ENCODE measurements at places on chromosomes 2 and 18.
A peak's percentile ranks its signal among the peaks of the same experiment; 100 is the strongest.

DNA sequence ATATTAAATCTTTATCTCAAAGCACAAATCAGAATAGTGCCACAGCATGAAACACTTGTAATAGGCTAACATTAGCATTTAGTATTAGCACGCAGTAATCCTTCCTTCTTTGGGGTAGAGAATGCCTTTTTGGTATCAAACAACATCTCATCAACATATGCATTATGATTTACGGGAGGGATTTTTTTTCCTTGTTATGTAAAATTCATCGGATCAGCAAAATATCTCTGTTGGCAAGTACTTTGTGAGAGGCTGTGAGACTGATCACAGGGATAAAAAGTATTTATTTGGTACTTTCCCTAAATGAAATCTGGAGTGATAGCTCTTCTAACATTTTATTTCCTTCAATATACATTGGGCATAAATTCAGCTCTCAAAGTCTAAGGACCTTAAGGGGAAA, 68.4 kb upstream of the TMEM178A start:
- no peak for DNase-seq

DNA sequence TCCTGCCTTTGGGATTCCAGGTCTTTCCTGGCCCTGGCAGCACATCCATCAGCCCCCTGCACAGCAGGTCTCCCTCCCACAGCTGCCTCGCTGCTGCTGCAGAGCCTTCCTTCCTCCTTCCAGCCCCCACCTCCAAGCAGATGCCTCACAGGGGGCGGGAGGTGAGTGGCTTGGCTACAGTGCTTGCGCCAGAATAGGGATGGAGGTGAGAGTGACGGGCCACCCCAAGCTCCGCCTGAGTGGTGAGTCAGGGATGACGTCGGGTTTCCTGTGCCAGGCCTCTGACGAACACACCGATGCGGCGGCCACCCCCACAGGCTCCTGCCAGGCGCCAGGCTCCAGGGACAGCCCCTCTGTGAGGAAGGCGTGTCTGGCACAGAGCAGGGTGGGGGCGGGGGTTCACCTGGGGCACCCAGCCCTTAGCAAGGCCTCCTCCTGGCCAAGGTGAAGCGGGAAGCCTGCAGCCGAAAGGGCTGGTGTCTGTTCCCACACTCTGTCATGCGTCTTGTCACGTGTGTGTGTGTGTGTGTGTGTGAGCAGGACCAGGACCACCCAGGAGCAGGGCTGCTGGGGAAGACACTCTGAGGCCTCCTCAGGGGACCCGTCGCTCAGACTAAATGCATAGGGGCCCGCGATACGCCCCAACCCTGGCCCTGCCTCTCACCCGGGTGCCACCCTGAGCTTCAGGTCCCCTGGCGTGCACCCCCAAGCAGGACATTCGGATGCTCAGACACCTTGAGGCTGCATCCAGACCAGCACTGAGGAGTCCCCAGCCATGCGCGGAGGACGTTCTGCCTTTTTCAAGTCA, 3.4 kb upstream of the DUSP2 start:
- DNase-seq = peak; percentile 81

- no peak for DNase-seq
These were observed 348.8 kb upstream of the SETBP1 start for GRCh38 chr18:44331656-44332570.

GRCh38 chr2:155525199-155525598, 807.3 kb downstream of the NR4A2 start:
- no peak for DNase-seq

GRCh38 chr2:47354013-47354847, 48.7 kb upstream of the MSH2 start:
- DNase-seq = no peak

- DNase-seq = no peak
These were observed 98.0 kb upstream of the CXCR4 start for GRCh38 chr2:136215908-136216472.

GRCh38 chr2:238160206-238161129, 1.7 kb downstream of the ERFE start:
- DNase-seq = no peak

- no peak for DNase-seq
These were observed 17.0 kb upstream of the CRYBA2 start for GRCh38 chr2:219010162-219010756.

DNA sequence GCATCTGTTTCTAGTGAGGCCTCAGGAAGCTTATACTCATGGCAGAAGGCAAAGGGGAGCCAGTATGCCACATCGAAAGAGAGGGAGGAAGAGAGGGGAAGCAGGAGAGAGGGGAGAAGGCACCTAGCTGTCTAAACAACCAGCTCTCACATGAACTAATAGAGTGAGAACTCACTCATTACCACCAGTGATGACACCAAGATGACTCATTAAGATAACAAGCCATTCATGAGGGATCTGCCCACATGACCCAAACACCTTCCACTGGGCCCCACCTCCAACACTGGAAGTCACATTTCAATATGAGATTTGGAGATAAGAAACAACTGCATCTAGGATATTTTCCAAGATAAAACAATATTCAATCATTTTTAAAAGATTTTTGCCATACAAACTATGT, 753.9 kb upstream of the ZEB2 start:
- no peak for DNase-seq

- DNase-seq = no peak
These were observed 233.2 kb downstream of the TCF4 start for GRCh38 chr18:55354795-55355194.

DNA sequence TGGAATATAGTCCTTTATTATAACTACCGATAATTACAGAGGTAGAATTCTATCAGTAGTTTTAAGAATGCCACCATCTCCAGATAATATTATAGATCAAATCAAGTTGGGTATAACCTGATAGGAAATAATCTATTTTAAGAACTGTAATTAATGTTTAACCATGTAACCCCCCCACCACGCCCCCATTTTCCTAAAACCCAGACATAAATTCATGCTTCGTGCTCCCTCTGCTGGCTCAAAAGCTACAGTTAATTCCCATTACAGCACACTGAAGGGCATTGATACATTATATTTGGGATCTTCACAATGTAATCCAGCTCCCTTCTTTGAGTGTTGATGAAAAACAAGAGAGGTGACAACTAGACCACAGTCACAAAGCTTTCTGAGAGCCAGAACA, 228.0 kb upstream of the SMAD7 start:
- no peak for DNase-seq

GRCh38 chr2:164642268-164642667, 21.0 kb upstream of the GRB14 start:
- DNase-seq = no peak

DNA sequence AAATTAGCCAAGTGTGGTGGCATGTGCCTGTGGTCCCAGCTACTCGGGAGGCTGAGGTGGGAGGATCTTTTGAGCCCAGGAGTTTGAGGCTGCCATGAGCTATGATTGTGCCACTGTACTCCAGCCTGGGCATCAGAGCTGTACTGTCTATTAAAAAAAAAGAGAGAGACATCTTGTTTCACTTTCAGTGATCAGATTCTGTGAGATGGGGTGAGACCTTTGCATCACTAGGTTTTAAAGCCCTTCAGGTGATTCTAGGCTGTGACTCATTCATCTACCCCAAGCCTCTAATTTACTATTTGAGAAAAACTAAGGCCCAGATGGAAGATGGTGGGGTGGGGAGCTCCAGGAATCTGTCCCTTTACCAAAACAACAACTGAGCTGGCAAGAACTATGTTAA, 7.1 kb downstream of the C2orf92 start:
- DNase-seq = no peak

DNA sequence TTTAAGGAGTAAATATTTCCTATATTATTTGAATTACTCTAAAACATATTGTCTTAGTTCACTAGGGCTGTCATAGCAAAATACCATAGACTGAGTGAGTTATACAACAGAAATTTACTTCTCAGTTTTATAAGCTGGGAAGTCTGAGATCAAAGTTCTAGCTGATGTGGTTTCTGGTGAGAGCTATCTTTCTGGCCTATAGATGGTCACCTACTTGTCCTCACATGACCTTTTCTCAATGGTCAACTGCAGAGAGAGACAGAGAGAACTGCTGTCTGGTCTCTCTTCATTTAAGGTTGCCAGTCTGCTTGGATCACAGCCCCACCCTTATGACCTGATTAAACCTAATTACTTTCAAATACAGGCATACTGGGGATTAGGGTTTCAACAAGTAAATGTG, 490.9 kb downstream of the FBXO15 start:
- no peak for DNase-seq

DNA sequence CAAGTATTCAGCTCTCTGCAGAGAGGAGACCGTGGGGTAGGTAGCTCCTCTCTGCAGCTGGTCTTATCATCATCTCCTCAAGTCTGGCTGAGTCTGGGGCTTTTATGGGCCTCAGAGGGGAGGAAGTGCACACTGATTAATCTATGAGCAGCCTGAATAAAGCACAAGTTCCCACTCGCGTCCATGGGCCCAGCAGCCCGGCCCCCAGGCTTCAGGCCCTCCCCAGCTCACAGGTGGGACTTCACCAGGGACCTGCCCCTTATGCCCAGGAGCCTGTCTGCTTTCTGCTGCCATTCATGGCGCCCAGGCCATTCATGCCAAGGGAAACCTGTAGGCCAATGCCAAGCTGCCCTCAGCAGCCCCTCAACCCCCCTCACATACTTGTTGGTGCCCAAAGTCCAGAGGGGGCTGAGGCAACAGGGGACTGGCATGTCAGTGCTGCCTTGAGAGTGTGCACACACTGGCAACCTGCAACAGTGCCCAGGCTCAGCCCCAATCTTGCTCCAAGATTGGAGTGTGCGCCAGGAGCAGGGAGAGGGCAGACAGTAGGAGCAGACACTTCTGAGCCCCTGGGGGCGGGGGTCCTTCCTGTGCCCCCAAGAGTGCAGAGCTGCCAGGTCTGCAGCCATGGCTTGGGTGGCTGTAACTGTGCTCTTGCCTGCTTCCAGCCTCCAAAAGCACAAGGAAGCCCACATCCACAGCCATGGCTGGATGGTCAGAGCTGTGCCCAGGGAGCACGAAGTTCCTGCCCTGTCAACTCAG, 375.6 kb upstream of the VWC2L start:
- no peak for DNase-seq

DNA sequence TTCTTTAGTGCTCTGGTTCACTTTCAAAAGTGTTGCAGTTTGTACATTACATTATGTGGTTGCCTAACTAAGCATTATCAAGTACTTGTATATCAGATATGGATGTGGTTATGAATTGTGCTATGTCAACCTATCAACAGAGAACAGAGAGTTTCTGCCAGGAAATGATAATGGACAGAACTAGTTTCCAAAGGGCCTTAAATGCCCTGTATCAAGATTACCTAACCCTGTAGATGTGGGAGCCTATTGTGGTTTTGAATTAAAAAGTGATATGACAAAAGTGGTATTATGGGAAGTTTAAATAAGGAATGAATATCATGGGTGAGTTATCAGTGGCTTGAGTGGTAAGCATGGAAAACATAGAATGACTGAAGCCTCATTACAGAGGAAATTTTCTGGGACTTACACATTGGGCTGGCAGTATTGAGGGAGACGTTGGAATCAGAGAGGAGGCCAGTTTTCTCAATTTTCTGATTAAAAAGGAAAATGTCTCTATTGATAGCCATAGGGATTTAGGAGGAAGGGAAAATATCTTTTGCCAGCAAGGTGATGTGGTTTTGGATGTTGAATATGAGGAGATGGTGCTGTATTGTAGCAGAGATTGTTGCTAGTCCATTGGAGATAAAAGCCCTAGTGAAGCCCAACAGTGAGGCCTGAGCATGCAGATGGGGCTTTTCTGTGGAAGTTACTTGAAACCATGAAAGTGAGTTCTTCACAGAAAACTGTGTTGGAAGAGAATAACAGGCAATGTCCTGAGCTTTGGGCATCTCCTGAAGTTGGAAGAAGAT, 140.7 kb downstream of the TTC27 start:
- no peak for DNase-seq

DNA sequence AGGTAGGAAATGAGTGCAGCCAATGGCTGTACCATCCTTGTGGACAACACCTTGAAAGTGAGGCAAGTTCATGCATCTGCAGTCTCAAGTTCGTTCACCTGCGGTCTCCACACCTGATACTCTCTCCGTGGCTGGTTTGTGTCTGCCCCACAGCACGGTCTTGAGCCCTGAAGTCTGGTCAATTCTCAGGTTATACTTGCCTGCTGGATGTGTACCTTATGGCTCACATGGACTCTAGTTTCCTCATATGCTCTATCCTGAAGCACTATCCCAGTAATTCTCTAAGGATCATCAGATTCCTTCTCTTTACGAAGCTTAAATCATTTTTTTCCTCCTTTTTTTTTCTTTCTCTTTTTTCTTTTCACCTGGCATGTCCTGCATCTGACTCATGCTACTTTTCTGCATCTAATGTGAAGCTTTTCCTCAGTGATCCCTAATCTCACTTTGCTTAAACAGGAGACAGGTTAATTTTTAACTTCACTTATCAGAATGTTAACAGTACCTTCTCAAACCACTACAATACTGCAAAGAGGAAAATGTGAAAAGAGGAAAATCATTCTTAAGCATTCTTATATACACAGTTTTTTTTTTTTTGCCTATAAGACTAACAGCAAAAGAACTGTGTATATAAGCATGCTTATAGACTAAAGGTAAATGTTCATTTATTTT, 511.2 kb downstream of the SOX11 start:
- DNase-seq = no peak

DNA sequence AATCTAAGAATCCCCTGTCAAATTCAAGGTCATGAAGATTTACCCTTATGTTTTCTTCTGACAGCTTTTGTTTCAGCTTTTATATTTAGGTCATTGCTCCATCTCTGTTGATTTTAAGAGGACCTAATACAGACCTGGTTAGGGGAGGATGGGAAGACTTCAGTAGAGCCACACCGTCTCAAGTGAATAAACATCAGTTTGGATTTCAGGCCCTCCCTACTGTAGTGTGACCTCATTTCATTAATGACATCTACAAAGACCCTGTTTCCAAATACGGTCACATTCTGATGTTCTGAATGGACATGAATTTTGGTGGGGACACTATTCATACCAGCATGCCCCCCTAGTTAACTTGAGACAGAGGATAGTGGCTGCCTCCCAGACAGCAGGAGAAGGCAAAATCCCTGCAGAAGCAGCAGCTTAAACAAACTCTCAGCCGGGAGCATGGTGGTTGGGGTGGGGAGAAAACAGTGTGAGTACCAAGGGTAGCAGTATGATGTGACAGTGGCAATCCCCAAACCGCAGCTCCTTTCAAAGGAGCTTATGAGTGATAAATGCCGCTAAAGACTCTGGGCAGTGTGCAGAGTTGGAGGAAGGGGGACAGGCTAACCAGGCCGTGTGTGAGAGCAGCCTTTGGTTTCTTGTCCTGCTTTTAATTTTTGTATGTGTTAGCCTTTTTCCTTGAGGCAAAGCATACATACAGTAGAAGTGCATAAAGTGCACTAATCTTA, 65.9 kb upstream of the TNP1 start:
- no peak for DNase-seq

DNA sequence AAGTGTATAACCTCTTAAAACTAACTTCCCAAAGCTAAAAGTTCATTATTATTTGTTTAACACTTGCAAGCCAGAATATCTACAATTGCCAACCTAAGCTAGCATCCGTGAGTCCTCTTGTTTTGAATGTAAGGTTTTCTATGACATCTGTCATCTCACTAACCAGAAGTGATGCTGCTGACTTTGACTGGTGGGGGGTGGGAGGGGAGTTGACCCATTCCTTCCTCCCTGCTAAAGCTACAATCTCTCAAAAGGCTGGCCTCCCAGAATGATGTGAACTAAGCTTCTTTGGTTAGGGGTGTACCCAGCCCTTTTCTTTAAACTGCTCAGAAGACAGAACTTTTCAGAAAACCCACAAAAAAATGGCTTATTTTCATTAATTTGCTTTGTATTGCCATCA, 280.6 kb downstream of the ZEB2 start:
- no peak for DNase-seq

- DNase-seq = no peak
These were observed 31.7 kb downstream of the HRH4 start for GRCh38 chr18:24491927-24492834.
